ENCODE measurements at places on chromosomes 11 and 22. TPM values are rescaled to one million over a fixed set of nuclear protein-coding genes. Genes with fewer than 3 reads are reported as not detected.

The CABP4 gene
- not detected for total RNA-seq

The SCN4B gene
- total RNA-seq: 7.1 TPM

The RTN4RL2 gene
- 0.13 TPM for total RNA-seq

The SLC22A6 gene
- total RNA-seq: not detected

The CCDC82 gene
- total RNA-seq: 48.3 TPM

The LAMTOR1 gene
- total RNA-seq: 41.6 TPM

The INPP5J gene
- total RNA-seq: 1.5 TPM

The MMP1 gene
- not detected for total RNA-seq

The TTC38 gene
- total RNA-seq: 50.5 TPM

The OR51I1 gene
- total RNA-seq: not detected

The MMP7 gene
- not detected for total RNA-seq

The MGAT3 gene
- 18.5 TPM for total RNA-seq

The KCNJ1 gene
- 0.41 TPM for total RNA-seq

The CREB3L1 gene
- 1.7 TPM for total RNA-seq

The RPL27A gene
- 1,250 TPM for total RNA-seq

The FOSL1 gene
- total RNA-seq: not detected

The RHOD gene
- total RNA-seq: 6.6 TPM

The LRRC4C gene
- 3.4 TPM for total RNA-seq

The SLC15A3 gene
- 1.4 TPM for total RNA-seq

The VPREB3 gene
- total RNA-seq: not detected

The RSF1 gene
- 84.0 TPM for total RNA-seq

The NPTXR gene
- total RNA-seq: 2.5 TPM

The POGLUT3 gene
- 27.3 TPM for total RNA-seq

The CNTN5 gene
- 0.19 TPM for total RNA-seq

The TCN2 gene
- total RNA-seq: 66.5 TPM

The MRGPRG gene
- total RNA-seq: not detected

The MFNG gene
- total RNA-seq: 10.6 TPM

The OR51E2 gene
- not detected for total RNA-seq

The GUCY1A2 gene
- 0.56 TPM for total RNA-seq

The RAB3IL1 gene
- total RNA-seq: 1.4 TPM

The SEPTIN3 gene
- total RNA-seq: 20.5 TPM

The TMEM151A gene
- total RNA-seq: not detected

The MMP3 gene
- total RNA-seq: not detected

The EXPH5 gene
- total RNA-seq: 0.84 TPM

The PVALB gene
- total RNA-seq: not detected

The CEP126 gene
- 2.2 TPM for total RNA-seq

The OR51B4 gene
- not detected for total RNA-seq

The GRIK4 gene
- total RNA-seq: 0.68 TPM

The BTG4 gene
- not detected for total RNA-seq

The APOBEC3C gene
- total RNA-seq: 4.6 TPM

The NRXN2 gene
- total RNA-seq: 9.2 TPM

The ENTHD1 gene
- not detected for total RNA-seq

The CD6 gene
- total RNA-seq: not detected

The TRPM5 gene
- 0.34 TPM for total RNA-seq

The GSTT2B gene
- 0.19 TPM for total RNA-seq

The FAM118A gene
- 75.1 TPM for total RNA-seq

The OR8A1 gene
- total RNA-seq: not detected

The OR5A1 gene
- total RNA-seq: 0.06 TPM

Data from neural progenitor cell (in vitro differentiated cells).